Cortex of kidney (tissue), 1 donor: ENCODE measurements at places on chromosomes 12 and 14.

GRCh38 chr12:117279606-117280005 is 81.8 kb downstream of the NOS1 start:
- no peak for DNase-seq

DNA sequence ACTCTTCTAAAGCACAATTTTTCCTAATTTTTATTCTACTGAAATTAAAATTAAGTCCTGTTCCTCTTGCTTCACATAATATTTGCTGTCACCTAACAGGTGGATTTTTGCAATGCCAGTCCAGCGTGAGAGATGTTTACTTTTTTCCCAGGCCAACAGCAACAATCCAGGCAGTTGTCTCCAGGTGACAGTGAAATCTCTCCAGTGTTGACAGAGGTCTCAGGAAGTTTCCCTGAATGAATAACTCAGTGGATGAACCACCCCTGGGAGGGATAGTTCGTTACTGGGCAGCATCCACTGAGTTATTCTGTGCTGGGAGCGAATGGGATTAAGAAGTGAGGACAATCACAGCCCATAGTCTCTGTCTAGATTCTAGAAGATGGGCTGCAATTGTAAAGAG is 7.1 kb upstream of the NT5DC3 start:
- no peak for DNase-seq

DNA sequence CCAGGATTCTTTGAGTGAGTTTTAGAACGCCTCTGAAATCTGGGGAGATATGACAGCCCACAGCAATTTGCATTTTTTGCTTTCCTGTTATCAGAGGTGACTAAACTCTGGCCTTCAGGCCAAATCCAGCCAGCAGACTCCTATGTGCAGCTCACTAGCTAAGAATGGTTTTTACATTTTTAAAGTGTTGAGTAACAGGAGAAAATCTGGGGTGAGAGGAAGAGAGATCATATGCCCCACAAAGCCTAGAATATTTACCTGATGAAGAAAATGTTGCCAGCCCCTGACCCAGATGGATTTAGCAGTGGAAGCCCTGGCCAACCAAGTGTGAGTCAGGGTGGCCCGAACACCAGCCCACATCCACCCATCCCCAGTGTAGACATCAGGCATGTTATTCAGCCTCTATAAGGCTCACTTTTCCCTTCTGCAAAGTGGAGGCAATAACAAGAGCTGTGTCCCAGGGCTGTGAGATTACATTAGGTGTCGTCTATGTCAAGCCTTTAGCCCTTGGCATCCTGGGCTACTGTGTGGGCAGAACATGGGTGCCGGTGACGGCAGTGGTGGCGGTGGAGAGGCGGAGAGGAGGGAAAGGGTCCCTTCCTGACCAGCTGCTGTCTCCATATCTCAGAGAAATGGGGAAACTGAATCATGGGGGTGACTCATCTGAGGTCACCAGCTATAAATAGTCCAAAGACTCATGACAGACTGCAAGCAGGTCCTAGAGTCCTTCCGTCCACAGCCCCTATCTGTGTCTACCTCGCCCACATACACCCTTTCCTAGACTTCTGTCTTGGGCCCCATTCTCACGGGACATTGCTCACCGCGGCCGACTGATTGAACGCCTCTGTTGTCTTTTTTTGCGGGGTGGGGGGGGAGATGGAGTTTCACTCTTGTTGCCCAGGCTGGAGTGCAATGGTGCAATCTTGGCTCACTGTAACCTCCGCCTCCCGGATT is 32.6 kb upstream of the CD9 start:
- DNase-seq, result no peak

DNA sequence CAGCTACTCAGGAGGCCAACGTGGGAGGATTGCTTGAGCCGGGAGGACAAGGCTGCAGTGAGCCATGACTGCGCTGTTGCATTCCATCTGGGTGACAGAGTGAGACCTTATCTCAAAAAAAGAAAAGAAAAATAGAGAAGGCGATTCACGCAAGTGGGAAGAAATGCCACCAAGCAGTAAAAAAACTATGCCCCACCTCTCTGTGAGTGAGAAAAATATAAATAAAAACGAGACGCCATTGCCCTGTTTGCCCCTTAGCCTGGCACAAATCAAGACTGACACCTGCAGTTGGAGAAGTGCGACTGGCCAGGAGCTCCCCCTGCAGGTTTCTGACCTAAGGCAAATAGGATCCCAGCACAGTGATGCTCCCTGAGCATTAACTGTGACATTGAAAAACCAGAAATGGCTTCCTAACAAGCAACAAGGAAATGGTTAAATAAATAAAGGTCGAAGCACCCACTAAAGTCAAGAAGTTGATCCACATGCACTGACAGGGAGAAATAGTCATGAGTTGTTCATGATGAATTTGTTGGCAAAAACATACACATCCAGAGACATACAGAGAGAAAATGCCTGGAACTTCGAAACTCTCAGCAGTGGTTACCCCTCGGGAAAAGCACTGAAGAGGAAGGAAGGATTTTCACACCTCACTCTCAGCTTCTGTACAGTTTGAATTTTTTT is 21.1 kb downstream of the GSC start:
- DNase-seq, result no peak

DNA sequence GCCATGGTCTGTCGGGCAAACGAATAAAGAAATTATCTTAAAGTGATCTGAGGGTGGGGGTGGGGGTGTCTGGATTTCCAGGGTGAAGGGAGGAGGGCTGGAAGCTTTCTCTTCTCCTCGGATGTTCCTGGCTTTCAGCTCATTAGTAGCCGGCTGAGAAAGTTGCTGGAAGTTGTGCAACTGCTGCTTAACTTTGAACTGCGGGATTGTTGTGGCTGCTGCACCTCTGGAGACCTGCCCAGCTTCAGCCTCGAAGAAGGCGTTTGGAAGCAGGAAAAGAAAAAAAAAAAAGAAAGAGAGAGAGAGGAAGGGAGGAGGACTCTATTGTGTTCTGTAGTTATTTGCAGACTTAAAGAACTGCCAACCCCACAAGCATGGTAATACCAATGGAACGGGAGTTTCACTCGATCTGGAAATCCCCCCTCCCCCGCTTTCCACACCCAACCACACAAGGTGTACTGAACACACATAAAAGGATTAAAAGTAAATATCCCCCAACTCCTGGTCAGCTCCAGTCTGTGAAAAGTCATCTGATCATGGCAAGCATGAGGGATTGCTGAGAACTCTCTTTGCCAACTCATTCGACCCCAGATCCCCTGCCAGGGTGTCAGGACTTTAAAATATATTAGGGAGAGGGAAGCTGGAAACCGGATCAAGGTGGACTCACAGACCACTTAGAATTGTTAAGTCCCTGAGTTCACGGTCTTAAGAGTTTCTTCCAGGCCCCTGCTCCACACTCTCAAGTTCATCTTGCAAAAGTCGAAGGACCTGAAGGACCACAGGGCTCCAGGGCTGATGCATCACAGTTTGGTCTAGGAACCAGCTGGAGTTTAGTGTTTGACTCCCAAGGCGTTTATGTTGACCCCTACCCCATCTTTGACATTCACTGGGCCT is at the start of gene RASSF9:
Gene RASSF9, minus strand, starts transcription at position 213 of the 894 bp plus-strand sequence. Its CDS starts 208 bp downstream, at position 5.
- no peak for DNase-seq

DNA sequence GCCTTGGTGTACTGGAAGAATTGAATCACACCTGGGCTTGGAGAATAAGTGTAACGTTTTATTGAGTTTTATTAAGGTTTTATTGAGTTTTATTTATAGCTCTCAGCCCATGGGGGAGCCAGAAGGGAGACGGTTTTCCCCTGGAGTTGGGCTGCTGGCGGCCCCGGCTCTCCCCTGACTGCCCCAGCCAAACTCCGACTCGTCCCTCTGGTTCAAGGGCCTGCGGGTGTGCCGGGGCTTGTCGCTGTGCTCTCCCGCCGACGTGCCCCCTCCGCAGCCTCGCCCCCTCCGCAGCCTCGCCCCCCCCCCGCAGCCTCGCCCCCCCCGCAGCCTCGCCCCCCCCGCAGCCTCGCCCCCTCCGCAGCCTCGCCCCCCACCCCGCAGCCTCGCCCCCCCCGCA is 326.1 kb upstream of the RTL1 start:
- DNase-seq, result no peak

GRCh38 chr14:64476438-64476837 is 11.1 kb downstream of the AKAP5 start:
- no peak for DNase-seq

DNA sequence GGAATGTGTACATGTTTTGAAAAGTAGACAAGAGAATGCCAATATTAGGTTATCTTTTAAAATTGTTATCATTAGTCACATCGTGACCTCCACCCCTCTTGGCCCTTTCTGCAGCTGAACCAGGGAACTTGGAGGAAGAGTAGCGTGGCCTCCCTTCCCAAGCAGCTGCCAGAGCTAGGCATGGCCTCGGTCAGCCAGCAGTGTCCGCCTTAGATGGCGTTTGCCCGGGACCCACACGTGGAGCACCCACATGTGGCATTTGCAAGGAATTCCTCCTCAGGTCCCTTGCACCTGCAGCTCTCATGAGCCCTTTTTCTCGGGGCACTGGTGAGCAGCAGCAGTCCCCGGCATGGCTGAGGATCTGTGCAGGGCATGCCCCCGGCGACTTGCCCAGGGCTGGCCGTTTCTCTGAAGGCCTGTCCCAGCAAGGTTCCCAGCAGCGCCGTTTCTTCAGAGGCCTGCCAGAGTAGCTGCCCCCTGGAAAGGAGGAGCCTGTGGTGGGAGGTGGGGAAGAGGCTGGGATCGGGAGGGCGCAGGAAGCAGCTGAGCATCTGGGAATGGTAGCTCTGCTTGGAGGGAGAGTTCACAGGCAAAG is 10.8 kb downstream of the JDP2 start:
- DNase-seq, result no peak

DNA sequence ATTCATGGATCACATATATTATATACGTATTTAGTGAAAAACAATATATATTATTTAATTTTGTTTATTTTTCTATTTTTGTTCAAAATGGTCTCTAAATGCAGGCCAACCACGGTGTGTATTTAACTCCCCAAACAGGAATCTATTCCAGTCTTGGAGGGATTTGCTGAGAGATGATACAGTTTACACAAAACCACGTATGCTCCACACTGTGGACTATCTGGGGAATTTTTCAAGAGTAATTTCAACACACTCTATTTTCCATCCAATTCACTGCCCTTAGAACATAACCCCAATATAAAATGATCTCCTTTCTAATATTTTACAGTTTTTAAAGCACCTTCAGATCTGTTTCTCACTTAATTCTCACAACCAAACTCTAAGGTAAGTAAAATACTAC is 15.3 kb downstream of the EML1 start:
- DNase-seq, result no peak
